ENCODE measurements at places on chromosomes 3 and 15.
A peak's percentile ranks its signal among the peaks of the same experiment; 100 is the strongest.

DNA sequence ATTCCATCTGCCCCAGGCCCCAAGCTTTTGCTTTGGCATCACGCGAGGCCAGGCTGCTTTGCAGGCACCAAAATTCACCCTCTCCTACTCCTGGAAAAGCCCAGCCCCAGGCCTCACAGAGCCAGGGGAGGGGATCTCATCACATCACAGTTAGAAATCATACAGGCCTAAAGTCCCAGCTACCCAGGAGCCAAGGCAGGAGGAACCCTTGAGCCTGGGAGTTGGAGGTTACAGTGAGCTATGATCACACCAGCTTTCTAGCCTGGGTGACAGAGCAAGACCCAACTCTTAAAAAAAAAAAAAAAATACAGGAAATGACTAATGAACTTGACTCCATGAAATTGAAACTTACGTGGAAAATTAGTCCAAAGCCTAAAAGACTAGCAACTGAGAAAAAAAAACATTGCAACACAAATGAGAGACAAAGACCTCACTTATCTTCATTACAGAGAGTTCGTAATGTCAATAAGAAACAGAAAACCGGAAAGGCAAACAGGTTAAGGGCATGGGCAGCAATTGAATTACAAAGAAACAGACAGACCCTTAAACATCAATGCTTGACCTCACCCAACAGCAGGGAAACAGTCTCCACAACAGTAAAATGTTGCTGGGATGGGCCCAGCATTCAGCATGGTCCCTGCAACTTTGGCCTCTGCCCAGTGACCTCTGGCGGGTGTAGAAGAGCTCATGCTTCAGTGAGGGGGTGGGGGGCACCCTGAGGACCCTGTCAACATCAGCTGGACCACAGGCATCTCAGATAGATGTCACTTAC lies 151.5 kb downstream of the LRRK1 start:
- DNase-seq: no peak

GRCh38 chr3:43674345-43675085 lies 16.2 kb upstream of the ABHD5 start:
- DNase-seq: no peak

- peak; percentile 80 for DNase-seq
Measured at GRCh38 chr15:66773129-66773873, 71.3 kb downstream of the SMAD6 start.

- DNase-seq: no peak
Measured at GRCh38 chr3:31508452-31509146, 24.1 kb upstream of the STT3B start.

DNA sequence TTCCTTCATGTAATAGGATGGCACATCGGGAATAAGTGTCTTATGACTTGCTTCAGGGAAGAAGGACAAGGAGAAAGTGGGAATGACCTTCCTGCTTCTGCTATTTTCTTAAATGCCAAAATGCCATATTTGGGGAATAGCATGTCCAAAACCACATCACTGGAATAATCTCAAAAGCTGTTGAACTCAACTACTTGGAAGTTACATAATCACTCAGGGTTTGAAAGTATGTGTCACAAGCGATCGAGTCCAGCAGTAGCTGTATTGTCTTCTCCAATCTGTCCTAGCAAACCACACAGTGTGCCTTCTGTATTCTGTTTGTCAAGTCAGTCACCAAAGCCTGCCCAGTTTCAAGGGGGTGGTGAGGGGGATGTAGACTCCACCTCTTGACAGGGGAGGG lies 58.3 kb upstream of the GADL1 start:
- no peak for DNase-seq

GRCh38 chr3:131976448-131976847 lies 58.4 kb downstream of the CPNE4 start:
- DNase-seq: no peak
